Osteocyte (in vitro differentiated cells): ENCODE measurements at places on chromosomes 2 and 18. TPM values are rescaled to one million over a fixed set of nuclear protein-coding genes. Genes with fewer than 3 reads are reported as not detected.

GRCh38 chr2:187900021-187900420 lies 345.8 kb upstream of the TFPI start:
- no peaks in the 10 kb centered on the region for H3K36me3 ChIP-seq
- no peak for DNase-seq
- no peak overlapping the region for H3K27ac ChIP-seq
- H3K27me3 ChIP-seq, result no peaks in the 10 kb centered on the region
- H3K4me3 ChIP-seq, result no peak overlapping the region
- peaks cover 2% of the 10 kb centered on the region for H3K4me1 ChIP-seq

DNA sequence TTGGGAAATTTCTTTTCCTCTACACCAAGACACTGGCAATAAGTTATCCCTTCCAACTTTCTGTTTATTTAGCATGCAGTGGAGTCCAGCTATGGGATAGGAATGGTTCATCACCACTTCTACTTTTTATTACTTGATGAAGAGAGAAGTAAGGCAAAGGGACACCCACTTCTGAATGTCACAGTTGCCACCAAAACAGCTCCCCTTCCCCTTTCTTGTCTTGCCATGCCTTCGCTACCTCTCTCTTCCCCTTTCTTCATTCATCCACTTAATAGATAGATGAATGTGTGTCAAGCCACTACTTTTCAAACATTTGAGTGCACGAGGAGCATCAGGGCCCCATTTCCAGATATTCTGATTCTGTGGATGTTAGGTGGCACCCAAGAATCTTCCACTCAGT lies 59.6 kb downstream of the KCTD18 start:
- H3K4me1 ChIP-seq, result peaks cover 9% of the 10 kb centered on the region
- H3K27ac ChIP-seq, result no peak overlapping the region
- no peaks in the 10 kb centered on the region for H3K27me3 ChIP-seq

DNA sequence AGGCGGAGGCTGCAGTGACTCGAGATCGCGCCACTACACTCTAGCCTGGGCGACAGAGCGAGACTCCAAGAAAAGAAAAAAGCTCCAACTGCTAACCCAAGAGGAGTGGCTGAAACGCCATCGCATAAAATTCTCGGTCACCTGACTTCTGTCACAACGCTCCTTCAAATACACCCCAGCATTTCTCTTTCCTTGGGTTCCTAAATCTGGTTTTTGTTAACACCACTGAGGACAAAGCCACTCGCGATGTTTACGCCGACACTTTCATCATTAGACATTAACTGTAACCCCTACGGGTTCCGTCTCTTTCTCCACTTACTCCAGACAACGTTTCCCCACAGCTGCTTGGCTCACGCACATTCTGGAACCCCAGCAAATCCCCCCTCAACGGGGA lies 679 bp downstream of the CLK1 start:
- H3K36me3 ChIP-seq, result peaks cover 17% of the 10 kb centered on the region
- H3K4me1 ChIP-seq, result peaks cover 38% of the 10 kb centered on the region
- no peak for DNase-seq
- no peaks in the 10 kb centered on the region for H3K27me3 ChIP-seq

GRCh38 chr2:197092431-197092830 lies 165.9 kb upstream of the PGAP1 start:
- no peaks in the 10 kb centered on the region for H3K27me3 ChIP-seq
- H3K27ac ChIP-seq, result peak overlapping the region; percentile 40
- DNase-seq, result no peak

The CFC1 gene
- not detected in 2 replicates for total RNA-seq

DNA sequence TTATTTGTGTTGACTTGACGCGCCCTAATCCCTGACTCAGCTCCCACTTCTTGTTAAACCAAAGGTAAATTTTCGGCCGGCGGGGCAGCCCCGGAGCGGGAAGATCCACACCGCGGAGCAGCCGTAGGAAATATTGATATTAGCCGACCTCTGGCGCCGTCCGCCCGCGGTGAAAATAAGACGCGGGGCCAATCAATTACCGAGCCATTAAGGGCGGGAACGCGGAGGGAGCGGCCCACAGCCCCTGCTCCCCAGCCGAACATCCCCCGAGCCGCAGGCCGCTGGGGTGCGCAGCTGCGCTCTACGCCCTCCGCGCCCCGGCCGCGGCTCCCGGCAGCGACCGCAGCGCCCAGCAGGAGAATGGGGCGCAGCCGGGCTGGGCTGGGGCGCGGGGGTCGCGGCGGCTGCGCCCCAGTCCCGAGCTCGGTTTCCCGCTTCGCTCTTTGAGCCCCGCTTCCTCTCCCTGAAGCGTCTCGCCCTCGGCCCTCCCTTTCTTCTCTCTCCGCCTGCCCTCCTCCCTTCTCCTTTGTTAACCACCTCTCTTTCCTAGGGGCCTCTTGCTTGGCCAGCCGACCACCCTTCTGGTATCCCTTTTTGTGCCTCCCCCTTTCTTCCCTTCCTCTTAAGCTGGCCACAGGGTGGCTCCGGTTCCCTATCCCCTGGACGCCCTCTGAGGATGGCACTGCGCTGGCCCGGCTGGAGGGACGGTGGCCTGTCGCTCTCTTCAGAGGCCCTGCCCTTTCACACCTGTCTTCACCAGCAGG lies 40.9 kb downstream of the CELF4 start:
- no peak overlapping the region for H3K4me3 ChIP-seq
- H3K27me3 ChIP-seq, result peaks cover 47% of the 10 kb centered on the region
- DNase-seq, result no peak

The MAPK4 gene
- total RNA-seq, result not detected in 2 replicates

DNA sequence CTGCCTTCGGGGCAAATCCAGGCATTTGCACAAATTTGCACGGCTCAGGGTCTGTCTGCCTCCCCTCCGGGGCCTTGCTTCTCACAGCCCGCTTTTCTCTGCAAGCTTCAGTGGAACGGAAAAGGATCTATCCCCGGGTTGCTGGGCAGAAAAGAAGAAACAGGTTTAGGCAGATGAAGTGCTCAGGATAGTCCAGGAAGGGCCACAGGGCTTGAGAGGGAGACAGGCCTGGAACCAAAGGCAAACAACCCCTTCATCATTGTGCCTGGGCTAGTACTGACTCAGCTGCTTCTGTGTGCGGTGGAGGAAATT lies 347.8 kb upstream of the TNP1 start:
- H3K27ac ChIP-seq, result no peak overlapping the region
- no peaks in the 10 kb centered on the region for H3K27me3 ChIP-seq
- no peaks in the 10 kb centered on the region for H3K36me3 ChIP-seq
- no peak overlapping the region for H3K4me3 ChIP-seq

- H3K4me1 ChIP-seq, result peaks cover 2% of the 10 kb centered on the region
- H3K4me3 ChIP-seq, result no peak overlapping the region
- no peak for DNase-seq
- peaks cover 3% of the 10 kb centered on the region for H3K36me3 ChIP-seq
Measured at GRCh38 chr18:31048216-31048615, 5.7 kb upstream of the DSC3 start.

DNA sequence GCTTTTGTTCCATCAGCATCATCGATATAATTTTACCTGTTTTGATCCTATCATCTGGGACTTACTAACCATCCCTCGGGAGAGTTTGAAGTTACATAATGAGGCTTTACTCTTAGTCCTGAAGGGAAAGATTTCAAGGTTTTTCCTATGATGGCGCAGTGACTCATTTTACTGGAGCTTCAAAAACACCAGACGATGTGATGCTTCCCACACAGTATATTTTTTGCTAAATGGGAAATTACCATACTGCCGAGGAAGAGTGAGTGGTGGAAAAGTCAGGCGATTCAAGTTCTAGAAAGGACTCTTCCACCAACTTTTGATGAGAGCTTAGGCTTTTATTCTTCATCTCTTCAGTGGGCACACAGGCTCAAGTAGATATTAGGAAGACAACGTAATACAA lies 44.6 kb upstream of the GCG start:
- peak overlapping the region; percentile 64 for H3K27ac ChIP-seq
- no peak overlapping the region for H3K4me3 ChIP-seq
- peaks cover 54% of the 10 kb centered on the region for H3K4me1 ChIP-seq
- no peaks in the 10 kb centered on the region for H3K27me3 ChIP-seq

GRCh38 chr18:56851774-56852173 lies 200.6 kb downstream of the WDR7 start:
- DNase-seq, result no peak
- no peaks in the 10 kb centered on the region for H3K27me3 ChIP-seq
- H3K27ac ChIP-seq, result no peak overlapping the region
- no peaks in the 10 kb centered on the region for H3K4me1 ChIP-seq
- no peak overlapping the region for H3K4me3 ChIP-seq

DNA sequence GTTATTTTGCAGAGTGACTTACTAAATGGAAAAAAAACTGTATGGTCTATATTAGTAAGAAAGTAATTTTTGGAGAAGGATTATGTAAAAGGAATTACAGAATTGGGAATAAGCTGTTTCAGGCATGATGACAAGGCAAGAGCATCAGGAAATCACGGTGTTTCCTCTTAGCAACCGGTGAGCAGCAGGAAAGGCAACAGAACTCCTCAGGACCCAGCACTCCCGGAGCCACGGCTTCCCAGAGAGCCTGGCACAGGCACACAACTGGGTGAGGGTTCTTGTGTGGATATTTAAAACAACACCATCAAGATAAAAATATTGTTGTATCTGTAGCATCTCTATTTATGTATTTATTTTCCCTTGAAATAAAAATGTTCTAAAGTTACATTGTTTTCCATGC lies 34.4 kb downstream of the CYP27C1 start:
- H3K27me3 ChIP-seq, result no peaks in the 10 kb centered on the region
- no peak overlapping the region for H3K27ac ChIP-seq
- H3K36me3 ChIP-seq, result peaks cover 44% of the 10 kb centered on the region
- no peak for DNase-seq

- H3K36me3 ChIP-seq, result no peaks in the 10 kb centered on the region
- no peak overlapping the region for H3K27ac ChIP-seq
- peaks cover 31% of the 10 kb centered on the region for H3K27me3 ChIP-seq
Measured at GRCh38 chr18:21894619-21895367, 154.2 kb downstream of the MIB1 start.

- no peak for DNase-seq
- H3K4me3 ChIP-seq, result no peak overlapping the region
- H3K27ac ChIP-seq, result no peak overlapping the region
- no peaks in the 10 kb centered on the region for H3K27me3 ChIP-seq
- H3K4me1 ChIP-seq, result peaks cover 13% of the 10 kb centered on the region
Measured at GRCh38 chr2:174180726-174181236, 67.6 kb downstream of the OLA1 start.

GRCh38 chr2:123116595-123116994 lies 908.5 kb upstream of the CNTNAP5 start:
- no peak for DNase-seq
- H3K36me3 ChIP-seq, result no peaks in the 10 kb centered on the region
- no peaks in the 10 kb centered on the region for H3K27me3 ChIP-seq
- H3K4me1 ChIP-seq, result no peaks in the 10 kb centered on the region

The GREB1L gene
- 0.60 and 0.70 TPM in 2 replicates for total RNA-seq

The PARD6G gene
- total RNA-seq, result 16.5 and 18.9 TPM in 2 replicates

DNA sequence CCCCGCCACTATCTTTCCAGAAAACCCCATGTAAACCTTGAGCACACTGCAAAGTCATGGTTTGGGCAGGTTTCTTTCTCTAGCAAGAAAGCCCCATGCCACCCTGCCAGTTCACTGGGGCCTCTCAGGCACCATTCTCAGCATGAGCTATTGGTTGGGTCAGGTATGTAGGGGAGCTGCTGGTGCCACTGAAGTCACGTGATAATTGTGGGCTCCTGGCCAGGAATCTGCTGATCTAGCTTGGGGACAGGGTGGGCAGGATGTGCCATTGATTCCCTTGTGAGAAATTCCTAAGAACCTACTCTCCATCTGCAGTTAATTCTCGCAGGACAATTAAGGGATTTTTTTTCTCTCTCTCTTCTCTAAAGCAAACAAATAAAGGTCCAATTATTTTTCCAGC lies 26.5 kb upstream of the HNMT start:
- H3K27ac ChIP-seq, result no peak overlapping the region
- no peak overlapping the region for H3K4me3 ChIP-seq
- H3K4me1 ChIP-seq, result no peaks in the 10 kb centered on the region
- H3K27me3 ChIP-seq, result peaks cover 13% of the 10 kb centered on the region
- DNase-seq, result no peak

- H3K27ac ChIP-seq, result no peak overlapping the region
- no peak overlapping the region for H3K4me3 ChIP-seq
- H3K4me1 ChIP-seq, result peaks cover 23% of the 10 kb centered on the region
- no peaks in the 10 kb centered on the region for H3K27me3 ChIP-seq
- DNase-seq, result no peak
- peaks cover 1% of the 10 kb centered on the region for H3K36me3 ChIP-seq
Measured at GRCh38 chr2:152555048-152555447, 162.2 kb downstream of the PRPF40A start.

The UGT1A4 gene
- not detected in 2 replicates for total RNA-seq

GRCh38 chr18:10850840-10851239 lies 298.5 kb downstream of the PIEZO2 start:
- H3K4me3 ChIP-seq, result no peak overlapping the region
- no peak for DNase-seq
- H3K4me1 ChIP-seq, result peaks cover 14% of the 10 kb centered on the region
- H3K27me3 ChIP-seq, result no peaks in the 10 kb centered on the region
- no peak overlapping the region for H3K27ac ChIP-seq
- H3K36me3 ChIP-seq, result peaks cover 27% of the 10 kb centered on the region

- peaks cover 13% of the 10 kb centered on the region for H3K4me1 ChIP-seq
- H3K27ac ChIP-seq, result no peak overlapping the region
- no peaks in the 10 kb centered on the region for H3K36me3 ChIP-seq
- DNase-seq, result no peak
- H3K27me3 ChIP-seq, result no peaks in the 10 kb centered on the region
- no peak overlapping the region for H3K4me3 ChIP-seq
Measured at GRCh38 chr2:12262681-12263436, 453.9 kb upstream of the TRIB2 start.

GRCh38 chr2:64700133-64700809 lies 46.6 kb upstream of the SERTAD2 start:
- H3K27me3 ChIP-seq, result no peaks in the 10 kb centered on the region
- no peak overlapping the region for H3K27ac ChIP-seq
